ENCODE measurements at places on chromosomes 12 and 14. TPM values are rescaled to one million over a fixed set of nuclear protein-coding genes. Genes with fewer than 3 reads are reported as not detected.

Gene CLEC7A
- 51.1 TPM for total RNA-seq

Gene RPL10L
- total RNA-seq: not detected

Gene EFS
- total RNA-seq: 10.4 TPM

Gene AVPR1A
- total RNA-seq: 1.7 TPM

Gene TAS2R13
- 1.3 TPM for total RNA-seq

Gene COX8C
- total RNA-seq: not detected

Gene RAD51AP1
- 0.84 TPM for total RNA-seq

Gene ASB2
- 3.2 TPM for total RNA-seq

Gene HCAR2
- total RNA-seq: 7.6 TPM

Gene ESRRB
- not detected for total RNA-seq

Gene CAPS2
- total RNA-seq: 9.0 TPM
